GM23338 (cell line): ENCODE measurements at places on chromosomes 2 and 18.
A peak's percentile ranks its signal among the peaks of the same experiment; 100 is the strongest.

DNA sequence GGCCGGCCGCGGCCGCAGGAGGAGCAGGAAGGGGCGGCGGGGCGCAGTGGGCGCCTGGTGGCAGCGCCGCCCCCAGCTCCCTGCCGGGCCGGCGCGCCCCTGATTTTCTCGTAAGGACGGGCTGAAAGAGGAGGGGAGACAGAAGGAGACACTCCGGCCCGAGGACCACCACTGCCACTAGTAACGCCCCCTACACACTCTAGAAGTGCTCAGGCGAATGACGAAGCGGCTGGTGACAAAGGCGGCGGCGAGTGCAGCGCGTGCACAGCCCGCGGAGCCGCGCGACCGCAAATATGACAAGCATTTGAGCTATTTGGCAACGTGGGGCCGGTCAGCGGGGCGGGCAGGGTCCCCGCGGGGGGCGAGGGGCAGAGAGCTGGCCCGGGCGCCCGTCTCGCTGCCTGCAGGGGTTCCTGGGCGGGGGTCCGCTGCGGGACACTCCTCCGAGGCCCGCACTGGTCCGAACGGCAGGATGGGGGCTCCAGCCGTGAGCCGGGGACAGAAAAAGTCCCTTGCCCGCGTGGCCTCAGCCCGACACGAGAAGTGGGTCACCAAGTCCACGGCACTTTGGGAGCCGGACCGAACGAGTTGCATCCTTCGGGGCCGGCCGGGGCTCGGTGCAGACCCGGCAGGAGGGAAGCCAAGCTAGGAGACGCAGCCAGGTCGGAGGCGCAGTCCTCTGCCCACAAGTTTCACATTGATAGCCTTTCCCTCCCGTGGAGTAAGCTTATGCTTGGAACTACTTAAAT is 524 bp upstream of the SERTAD2 start:
- DNase-seq: peak; percentile 76

DNA sequence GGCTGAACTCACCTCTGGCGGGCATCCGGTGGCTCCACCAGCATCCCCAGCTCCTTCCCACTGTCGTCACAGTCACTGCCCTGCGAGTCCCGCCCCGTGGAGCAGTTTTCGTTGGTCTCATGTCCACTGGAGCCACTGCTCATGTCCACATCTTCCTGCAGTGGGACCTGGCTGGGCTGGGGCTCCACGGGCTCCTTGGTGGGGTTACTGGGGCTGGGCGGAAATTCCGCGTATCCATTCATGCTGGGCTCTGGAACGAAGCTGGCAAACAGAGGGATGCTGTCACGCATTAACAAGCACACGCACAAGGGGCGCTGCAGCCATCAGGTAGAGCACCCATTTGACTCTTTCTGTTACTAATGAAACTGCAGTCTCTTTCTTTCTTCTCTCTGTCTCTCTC is 10.7 kb downstream of the PER2 start:
- DNase-seq: peak; percentile 88

DNA sequence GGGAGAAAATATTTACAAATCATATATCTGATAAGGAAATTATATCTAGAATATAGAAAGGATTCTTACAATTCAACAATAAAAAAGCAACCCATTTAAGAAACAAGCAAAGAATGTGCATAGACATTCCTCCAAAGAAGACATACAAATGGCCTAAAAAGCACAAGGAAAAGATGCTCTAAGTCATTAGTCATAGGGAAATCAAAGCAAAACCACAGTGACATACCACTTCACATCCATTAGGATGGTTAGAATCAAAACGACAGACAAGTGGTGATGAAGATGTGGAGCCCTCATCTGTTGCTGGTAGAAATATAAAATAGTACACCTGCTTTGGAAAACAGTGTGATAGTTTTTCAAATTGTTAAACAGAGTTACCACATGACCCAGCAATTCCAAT is 48.2 kb downstream of the MAPRE2 start:
- DNase-seq: no peak

- DNase-seq: no peak
These were observed 396.3 kb upstream of the CHST9 start for GRCh38 chr18:27581296-27581904.

- DNase-seq: no peak
These were observed 44.7 kb downstream of the NEDD4L start for GRCh38 chr18:58088691-58089065.

DNA sequence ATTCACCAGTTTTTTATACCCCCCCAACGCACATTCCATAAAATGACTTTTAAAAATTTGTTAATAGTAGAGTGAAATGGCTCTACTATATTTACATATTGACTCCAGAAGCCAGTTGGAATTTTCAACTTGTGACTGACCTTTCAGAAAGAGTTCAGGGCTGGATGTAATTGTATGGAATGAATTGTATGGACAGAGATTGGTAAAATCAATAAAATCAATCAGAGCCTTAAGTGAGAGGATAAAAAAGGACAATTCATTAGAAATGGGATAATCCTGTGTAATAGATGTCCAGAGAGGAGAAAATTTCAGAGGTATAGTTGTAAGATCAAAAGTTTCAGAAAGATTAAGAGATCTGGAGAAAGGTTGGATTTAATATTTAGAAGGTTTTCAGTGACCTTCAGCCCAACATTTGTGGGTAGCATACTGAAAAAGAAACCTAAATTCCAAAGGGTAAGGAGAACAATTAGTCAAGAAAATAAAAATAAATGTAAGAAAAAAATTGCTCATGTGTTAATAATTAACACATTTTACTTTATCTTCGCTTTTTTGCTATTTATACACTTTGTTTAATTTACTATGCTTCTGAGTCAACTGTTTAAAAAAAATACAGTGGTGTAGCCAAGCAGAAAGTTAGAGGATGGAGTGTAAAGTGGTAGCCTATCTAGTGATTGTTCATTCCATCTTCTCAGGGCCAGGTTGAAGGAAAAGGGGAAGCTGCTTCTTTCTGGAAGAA is 385.4 kb upstream of the TMEFF2 start:
- no peak for DNase-seq

GRCh38 chr2:181363164-181363563 is 94.0 kb upstream of the ITGA4 start:
- DNase-seq: no peak

- DNase-seq: no peak
These were observed 93.7 kb downstream of the COBLL1 start for GRCh38 chr2:164747783-164748433.

DNA sequence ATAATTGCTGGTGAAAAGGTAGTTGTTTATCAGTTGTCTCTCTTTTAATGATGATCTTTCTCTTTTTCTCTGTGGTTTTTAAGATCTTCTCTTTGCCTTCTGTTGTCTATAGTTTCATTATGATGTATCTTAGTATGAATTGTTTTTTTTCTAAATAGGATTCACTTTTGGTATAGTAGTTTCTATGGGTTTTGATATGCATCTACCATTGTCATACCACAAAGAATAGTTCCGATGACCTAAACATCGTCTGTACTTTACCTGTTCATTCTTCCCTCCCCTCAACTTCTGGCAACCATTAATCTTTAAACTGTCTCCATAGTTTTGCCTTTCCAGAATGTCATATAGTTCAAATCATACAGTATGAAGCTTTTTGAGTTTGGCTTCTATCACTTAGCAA is 19.6 kb downstream of the RDH14 start:
- no peak for DNase-seq

DNA sequence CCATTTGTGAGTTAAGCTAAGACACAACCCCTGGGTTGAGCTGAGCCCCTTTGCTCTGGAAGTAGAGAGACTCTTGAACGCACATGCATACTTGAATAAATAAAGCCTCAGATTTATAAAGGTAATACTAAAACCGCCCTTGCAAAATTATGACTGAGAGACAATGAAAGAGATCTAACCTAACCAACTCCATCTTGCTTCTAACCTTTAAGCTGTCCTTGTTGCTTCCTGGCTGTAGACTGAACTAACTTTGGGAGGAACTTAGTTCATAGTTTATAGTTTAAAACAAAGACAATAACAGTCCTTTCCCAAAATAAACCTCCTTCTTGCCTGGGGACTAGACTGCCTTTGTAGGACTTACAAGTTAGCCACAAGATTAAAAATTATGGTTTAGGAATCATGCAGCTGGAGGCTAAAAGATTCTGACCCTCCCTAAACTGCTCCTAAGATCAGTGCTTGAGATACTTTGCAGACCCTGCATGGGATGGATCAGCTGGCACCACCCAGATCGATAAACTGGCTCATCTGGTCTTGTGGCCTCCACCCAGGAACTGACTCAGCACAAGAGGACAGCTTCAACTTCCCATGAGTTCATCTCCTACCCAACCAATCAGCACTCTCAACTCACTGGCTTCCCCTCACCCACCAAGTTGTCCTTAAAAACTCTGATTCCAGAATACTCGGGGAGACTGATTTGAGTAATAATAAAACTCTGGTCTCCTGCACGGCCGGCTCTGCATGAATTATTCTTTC is 240.2 kb upstream of the SLC14A2 start:
- DNase-seq: no peak

DNA sequence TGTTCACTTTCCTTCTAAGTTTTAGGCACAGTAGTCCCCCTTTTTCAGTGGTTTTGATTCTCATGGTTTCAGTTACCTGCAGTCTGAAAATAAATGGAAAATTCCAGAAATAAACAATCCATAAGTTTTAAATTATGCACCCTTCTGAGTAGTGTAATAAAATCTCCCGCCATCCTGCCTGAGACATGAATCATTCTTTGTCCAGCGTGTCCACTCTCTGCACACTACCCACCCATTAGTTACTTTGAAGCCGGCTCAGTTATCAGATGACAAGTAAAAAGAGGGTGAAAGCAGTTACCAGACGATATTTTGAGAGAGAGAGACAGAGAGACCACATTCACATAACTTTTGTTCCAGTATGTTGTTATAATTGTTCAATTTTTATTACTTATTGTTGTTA is 400.5 kb downstream of the TMX3 start:
- DNase-seq: no peak

DNA sequence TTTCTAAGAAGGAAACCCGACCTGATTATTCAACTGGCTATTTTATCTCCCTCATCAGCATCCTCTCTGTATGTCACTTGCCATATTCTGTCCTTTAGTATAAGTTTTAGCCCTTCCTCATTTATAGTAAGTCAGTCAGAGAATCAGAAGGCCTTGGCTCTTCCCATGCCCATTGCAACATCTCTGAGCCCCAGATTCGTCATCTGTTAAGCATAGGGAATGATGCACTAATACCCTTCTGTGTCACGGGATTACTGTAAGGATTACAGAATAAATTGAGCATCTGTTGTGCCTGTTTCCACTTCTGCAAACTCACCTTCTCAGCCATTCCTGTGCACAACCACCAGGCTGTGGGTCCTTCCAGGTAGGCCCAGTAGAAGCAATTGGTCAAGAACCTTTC is 258.1 kb upstream of the RAB12 start:
- DNase-seq: no peak

GRCh38 chr2:201926067-201926466 is 107.6 kb upstream of the FZD7 start:
- DNase-seq: no peak

- no peak for DNase-seq
These were observed 11.5 kb downstream of the PAIP2B start for GRCh38 chr2:71215447-71215846.

DNA sequence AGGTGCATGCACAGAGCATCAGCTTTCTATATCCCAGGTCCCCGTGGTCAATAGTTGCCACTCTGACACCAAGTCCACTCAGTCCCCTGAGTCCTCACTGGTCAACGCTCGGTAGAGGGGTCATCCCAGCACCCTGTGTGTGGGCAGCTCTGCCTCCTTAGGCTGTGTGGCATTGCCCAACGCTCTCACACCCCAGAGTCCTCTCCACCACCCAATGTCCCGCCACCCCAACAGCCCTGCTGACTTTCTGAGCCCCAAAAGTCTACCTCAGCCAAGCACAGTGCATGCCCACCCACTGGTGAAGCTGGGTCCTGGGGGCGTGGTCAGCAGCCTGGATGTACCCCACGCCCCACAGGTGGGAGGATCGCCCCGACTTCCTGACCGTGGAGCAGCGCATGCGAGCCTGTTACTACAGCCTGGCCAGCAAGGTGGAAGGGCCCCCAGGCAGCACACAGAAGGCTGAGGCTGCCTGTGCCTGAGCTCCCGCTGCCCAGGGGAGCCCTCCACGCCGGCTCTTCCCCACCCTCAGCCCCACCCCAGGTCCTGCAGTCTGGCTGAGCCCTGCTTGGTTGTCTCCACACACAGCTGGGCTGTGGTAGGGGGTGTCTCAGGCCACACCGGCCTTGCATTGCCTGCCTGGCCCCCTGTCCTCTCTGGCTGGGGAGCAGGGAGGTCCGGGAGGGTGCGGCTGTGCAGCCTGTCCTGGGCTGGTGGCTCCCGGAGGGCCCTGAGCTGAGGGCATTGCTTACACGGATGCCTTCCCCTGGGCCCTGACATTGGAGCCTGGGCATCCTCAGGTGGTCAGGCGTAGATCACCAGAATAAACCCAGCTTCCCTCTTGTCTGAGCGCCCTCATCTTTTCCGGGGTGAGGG is 25.9 kb downstream of the ZAP70 start:
- no peak for DNase-seq

DNA sequence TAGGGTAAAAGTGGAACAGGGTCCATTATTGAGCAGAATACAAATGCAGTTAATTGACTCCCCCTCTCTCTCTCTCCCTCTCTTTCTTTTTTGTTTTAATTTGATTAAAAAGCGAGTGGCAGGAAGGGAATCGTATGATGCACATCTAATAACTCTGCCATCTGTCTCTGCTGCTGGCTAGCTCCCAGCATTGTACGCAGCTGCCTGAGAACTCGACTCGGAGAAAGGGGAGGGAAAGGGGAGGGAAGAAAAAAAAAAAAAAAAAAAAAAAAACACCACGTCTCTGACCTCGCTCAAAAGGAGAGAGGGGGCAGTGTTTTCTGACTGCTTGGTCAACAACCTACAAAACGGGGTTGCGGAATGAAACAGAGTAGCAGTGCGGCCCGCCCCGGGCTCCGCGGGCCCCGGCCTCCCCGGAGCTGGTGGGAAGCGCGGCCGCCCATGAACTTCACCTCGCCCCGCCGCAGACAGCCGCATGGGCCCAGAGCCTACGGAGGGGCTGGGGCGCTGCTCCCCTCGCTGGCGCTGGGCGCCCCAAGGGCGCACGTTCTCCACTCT is 265.7 kb downstream of the TCF4 start:
- DNase-seq: peak; percentile 85

GRCh38 chr2:12031866-12032265 is 285.4 kb downstream of the LPIN1 start:
- no peak for DNase-seq

DNA sequence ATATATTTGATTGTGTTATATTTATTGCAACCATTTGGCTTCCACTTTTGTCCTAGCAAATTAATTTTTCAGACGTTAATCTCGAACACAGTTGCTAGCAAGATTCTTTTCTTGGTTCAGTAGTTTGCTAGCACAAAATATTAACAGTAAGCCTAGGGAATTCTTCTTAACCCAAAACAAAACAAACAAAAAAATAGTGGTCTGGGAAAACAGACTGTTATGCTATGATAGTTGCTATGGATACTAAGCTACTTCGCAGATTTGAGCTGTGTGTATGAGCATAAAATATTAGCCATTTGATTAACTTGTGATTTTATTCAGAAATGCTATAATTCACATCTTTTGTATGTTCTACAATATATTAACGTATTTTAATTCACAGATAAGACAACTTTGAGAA is 541.5 kb upstream of the NETO1 start:
- DNase-seq: no peak

DNA sequence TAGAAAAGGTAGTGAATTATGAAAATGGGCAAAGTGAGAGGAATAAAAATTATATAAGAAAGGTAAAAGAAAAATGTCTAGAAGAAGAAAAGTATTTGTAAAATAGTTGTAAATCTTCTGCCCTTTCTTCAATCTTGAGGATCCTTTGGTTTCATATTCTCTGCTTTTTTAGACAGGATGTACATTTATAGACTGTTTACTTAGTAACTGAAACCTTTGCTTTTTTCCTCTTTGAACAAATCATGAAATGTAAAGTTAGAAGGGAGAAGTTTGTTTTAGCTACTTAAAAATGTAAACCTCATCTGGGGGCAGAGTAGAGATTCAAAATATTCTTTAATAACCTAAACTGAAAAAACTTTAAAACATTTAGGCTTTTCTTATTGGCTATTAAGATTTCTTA is 150.4 kb upstream of the ITGA4 start:
- no peak for DNase-seq
